ENCODE measurements at places on chromosomes 16 and 17. TPM values are rescaled to one million over a fixed set of nuclear protein-coding genes. Genes with fewer than 3 reads are reported as not detected.

DNA sequence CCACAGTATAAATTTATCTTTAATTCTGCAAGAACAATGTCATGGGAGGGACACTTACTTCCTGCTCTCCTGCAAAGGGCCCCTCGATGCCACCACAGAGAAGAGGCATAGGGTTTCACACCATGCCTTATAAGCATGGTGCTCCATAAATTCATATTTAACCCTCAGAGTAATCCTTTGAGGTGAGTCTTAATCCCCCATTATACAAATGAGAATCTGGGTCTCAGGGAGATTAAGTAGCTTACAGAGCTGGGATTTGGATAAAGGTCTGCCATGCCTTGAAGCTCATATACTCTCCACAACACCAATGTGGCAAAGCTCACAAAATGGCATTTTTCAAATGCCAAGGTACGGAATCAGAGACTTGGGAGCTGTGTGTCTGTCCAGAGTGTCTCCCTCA is 268.5 kb upstream of the CCL2 start:
- DNase-seq, result no peak

DNA sequence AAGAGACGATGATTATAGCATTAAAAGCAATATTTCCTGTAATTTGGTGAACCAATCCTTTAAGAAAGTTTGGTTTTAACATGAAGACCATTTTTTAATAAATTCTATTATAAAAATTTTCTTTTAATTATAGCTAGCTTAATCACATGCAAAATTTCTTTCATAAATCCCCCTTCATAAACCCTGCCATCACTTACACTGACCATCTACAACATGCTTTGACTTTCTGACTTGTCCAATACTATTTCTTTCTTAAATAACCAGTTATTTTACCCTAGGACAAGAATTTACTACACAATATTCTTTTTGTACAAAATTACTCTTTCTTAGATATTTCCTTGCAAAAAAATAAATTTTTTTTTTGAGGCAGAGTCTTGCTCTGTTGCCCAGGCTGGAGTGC is 1334.8 kb downstream of the CDH11 start:
- DNase-seq, result no peak

GRCh38 chr17:37708008-37708615 is 36.7 kb downstream of the HNF1B start:
- no peak for DNase-seq

DNA sequence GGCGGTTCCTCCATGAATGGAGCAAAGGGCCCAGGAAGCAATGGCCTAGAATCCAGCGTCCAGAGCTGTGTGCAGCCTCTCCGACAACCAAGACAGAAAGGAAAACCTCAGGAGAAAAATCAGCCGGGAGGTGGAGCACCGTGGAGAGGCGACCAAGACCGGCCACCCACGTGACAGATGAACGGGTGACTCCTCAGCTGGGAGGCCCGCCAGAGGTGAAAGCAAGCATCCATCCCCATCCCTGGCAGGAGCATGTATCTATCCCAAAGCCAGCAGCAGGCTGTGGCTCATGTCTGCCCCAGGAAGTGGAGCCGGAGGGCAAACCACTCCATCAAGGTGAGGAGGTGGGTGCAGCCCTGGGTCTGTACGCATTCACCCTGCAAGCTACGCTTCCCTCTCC is 52.1 kb downstream of the FOXL1 start:
- no peak for DNase-seq

GRCh38 chr17:1906662-1907101 is 76.9 kb downstream of the RPA1 start:
- no peak for DNase-seq

- no peak for DNase-seq
These were observed 35.7 kb downstream of the ESRP2 start for GRCh38 chr16:68200088-68200783.

GRCh38 chr17:44362949-44363612 is 572 bp downstream of the FAM171A2 start:
- DNase-seq, result no peak

- DNase-seq, result no peak
These were observed 9.1 kb downstream of the ASPHD1 start for GRCh38 chr16:29909391-29909790.

DNA sequence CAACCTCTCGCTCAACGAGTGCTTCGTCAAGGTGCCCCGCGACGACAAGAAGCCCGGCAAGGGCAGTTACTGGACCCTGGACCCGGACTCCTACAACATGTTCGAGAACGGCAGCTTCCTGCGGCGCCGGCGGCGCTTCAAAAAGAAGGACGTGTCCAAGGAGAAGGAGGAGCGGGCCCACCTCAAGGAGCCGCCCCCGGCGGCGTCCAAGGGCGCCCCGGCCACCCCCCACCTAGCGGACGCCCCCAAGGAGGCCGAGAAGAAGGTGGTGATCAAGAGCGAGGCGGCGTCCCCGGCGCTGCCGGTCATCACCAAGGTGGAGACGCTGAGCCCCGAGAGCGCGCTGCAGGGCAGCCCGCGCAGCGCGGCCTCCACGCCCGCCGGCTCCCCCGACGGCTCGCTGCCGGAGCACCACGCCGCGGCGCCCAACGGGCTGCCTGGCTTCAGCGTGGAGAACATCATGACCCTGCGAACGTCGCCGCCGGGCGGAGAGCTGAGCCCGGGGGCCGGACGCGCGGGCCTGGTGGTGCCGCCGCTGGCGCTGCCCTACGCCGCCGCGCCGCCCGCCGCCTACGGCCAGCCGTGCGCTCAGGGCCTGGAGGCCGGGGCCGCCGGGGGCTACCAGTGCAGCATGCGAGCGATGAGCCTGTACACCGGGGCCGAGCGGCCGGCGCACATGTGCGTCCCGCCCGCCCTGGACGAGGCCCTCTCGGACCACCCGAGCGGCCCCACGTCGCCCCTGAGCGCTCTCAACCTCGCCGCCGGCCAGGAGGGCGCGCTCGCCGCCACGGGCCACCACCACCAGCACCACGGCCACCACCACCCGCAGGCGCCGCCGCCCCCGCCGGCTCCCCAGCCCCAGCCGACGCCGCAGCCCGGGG is 1.3 kb downstream of the FOXC2 start:
- no peak for DNase-seq

GRCh38 chr17:82231312-82231561 is 2.4 kb downstream of the SLC16A3 start:
- no peak for DNase-seq

- DNase-seq, result no peak
These were observed 144.4 kb downstream of the HAPSTR1 start for GRCh38 chr16:9235867-9236266.

DNA sequence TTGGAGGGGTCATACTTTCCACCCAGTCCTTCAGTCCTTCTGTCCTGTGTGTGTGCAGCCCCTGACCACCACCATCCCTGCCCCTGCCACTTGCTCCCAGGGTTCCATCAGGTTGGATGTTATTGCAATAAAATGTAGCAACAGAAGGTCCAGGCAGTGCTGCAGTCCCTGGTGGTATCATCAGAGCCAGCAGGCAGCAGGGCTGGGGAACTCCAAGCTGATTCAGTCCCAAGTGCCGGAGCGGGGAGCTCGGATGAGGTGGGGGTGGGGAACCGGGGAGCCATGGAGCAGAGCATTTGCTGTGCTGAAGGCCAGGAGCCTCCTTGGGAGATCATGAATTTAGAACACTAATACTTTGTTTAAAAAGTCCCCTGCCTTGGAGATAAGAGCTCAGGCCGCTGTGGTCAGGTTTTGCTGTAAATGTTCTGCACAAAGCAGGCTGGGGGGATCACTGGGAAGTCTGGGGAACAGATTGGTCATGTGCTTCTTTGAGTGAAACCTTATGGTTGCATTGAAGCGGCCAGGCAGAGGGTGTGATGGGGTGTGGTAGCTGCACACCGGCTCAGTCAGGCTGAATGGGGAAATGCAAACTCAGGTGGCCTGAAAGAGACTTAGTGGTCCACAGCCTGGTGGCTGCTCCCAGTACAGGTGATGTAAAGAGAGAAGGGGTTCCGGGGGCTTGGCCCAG is 225.9 kb downstream of the SEC14L1 start:
- DNase-seq, result no peak

- DNase-seq, result no peak
These were observed 93.8 kb downstream of the TNFRSF13B start for GRCh38 chr17:16878084-16878483.

DNA sequence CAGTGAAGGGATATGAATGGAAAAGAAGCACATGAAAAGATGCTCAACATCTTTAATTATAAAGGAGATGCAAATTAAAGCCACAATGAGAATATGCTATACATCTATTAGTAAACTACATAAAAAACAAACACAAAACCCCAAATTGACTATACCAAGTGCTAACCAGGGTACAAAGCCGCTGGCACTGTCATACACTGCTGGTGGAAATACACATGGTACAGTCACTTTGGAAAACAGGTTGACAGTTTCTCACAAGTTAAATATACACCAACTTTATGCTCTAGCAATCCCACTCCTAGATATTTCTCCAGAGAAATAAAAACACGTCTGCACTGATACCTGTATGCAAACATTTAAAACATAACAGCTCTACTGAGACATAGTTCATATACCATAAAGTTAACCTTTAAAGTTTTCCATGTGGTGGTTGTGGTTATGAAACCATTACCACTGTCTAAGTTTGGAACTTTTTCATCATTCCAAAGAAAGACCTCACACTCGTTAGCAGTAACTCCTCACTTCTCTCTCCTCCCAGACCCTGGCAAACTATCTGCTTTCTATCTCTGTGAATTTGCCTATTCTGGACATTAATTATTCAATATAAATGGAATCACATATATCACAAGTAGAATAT is 42.7 kb downstream of the ADGRG5 start:
- no peak for DNase-seq

DNA sequence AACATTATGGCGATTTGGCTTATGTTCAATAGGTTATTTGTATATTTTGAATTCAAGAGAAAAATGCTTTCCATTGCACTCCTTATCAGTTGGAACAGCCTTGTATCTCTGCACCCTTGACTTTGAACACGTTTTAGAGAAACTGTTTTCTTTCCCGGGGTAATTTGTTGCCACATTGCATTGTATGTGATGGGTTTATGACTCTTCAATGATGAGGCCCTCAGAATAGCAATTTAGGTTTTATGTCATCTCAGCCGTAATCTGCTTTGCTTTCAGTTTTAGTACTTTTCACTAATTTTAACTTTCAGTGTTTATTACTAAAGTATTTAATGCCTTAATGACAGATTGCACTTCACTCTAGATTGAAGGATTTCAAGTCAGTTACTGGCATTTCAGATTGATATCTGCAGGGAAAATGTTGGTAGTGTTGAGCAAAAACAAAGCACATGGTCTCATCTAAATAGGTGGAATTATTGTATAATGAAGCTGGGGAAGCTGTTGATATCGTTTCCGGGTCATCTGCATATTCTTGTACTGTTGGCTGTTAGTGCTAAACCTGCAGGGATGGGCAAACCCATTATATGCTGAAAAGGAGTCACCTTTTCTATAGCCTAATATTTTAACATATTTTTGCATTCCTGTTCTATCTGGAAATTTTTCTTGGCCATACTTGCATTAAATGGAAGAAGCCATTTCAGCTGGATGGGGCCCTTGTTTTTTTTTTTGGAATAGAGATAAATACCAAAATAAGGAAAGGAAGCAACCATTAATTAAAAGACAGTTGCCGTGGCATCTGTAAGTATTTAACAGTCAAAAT is 2.0 kb downstream of the LUC7L3 start:
- DNase-seq, result no peak

DNA sequence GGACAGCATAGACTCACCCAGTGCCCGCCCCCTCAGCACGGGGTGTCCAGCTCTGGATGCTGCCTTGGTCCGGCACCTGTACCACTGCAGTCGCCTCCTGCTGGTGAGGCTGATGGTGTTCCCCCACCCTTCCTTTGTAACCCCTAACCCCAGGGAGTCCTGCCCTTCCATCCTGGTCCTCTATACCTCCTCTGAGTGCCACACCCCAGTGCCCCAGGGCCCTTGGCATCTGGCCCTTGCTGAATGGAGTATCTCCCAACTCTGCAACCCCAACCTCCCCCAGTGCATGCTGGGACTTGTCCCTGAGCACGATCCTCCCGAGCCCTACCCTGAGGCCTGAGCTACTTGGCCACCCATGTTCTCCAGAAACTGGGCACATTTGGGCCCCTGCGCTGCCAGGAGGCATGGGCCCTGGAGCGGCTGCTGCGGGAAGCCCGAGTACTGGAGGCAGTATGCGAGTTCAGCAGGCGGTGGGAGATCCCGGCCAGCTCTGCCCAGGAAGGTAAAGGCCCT is 15.8 kb downstream of the RIPOR1 start:
- no peak for DNase-seq

GRCh38 chr16:85861095-85861825 is 37.7 kb upstream of the IRF8 start:
- DNase-seq, result no peak

DNA sequence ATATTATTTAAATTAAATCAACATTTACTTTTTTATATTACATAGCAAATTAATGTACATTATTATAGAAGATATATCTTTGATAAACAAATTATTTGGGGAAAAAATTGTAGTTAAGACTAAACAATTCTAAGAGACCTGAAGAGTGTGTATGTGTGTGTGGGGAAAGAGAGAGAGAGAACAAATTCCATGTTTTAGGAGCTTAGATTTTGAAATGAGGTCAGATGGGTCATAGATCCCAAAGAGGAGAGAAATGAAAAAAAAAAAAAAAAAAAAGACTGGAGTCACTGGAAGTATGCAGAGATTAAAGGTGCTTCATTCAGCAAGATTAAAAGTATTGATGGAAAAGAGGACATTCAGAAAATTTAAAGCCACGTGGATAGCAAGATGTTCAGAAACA is 206.8 kb downstream of the CNTNAP4 start:
- no peak for DNase-seq

- DNase-seq, result no peak
These were observed 10.6 kb downstream of the CCDC102A start for GRCh38 chr16:57525761-57526160.

DNA sequence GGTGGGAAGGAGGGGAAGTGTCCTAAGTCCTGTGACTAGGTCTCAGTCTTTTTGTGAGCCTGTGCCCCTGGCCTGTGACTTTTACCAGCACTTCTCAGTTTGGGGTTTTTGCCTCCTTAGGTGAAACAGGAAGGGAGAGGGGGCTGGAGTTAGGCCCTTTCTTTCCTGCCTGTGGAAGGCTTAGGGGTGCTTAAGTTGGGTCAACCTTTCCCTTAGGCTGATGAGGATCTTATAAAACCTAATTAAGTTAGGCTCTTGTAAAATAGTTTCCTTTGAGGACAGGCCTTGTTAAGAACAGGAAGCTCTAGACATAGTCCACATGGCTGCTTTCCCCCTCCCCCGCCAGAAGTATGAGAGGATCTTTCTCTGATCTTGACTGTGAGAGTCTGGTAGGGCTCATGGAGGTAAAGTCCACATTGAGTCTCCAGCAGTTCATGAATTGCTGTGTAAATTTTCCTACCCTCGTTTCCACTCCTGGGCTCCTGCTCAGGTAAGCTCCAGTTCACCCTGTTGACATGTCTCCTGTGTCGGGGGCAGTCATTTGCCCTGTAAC is 17.0 kb upstream of the DNASE1 start:
- no peak for DNase-seq

- peak; percentile 86 for DNase-seq
These were observed 11.6 kb upstream of the MARCHF10 start for GRCh38 chr17:62819511-62820221.

Gene CACNG3
- not detected for polyA plus RNA-seq

Gene PMM2
- polyA plus RNA-seq, result 20.6 TPM

Gene CES1
- polyA plus RNA-seq, result 1.6 TPM

Gene MT1A
- polyA plus RNA-seq, result not detected

Gene CLEC3A
- not detected for polyA plus RNA-seq

Gene ADAM11
- not detected for polyA plus RNA-seq

Gene TBC1D28
- not detected for polyA plus RNA-seq

Gene CD300LB
- polyA plus RNA-seq, result not detected

Gene OR2C1
- polyA plus RNA-seq, result 0.34 TPM

Gene PLA2G15
- 21.3 TPM for polyA plus RNA-seq

Gene HOXB6
- polyA plus RNA-seq, result 1.3 TPM

Gene PRR15L
- 0.23 TPM for polyA plus RNA-seq

Gene RPS6KB1
- 37.2 TPM for polyA plus RNA-seq

All from muscle of arm (tissue), 14 donors.